ENCODE measurements at places on chromosomes 1 and 21.

GRCh38 chr21:33073636-33074035 lies 3.7 kb downstream of the OLIG1 start:
- no peak for DNase-seq

- no peak for DNase-seq
Measured at GRCh38 chr1:91876040-91876470, 9.9 kb downstream of the TGFBR3 start.

- no peak for DNase-seq
Measured at GRCh38 chr1:240962086-240962485, 350.1 kb upstream of the GREM2 start.

- DNase-seq, result no peak
Measured at GRCh38 chr1:68973459-68974244, 476.8 kb upstream of the DEPDC1 start.

GRCh38 chr1:193415256-193415655 lies 228.8 kb upstream of the B3GALT2 start:
- DNase-seq, result no peak

- DNase-seq, result no peak
Measured at GRCh38 chr1:170675865-170676264, 11.9 kb downstream of the PRRX1 start.

- DNase-seq, result no peak
Measured at GRCh38 chr1:13586001-13586400, 2.4 kb downstream of the PDPN start.

DNA sequence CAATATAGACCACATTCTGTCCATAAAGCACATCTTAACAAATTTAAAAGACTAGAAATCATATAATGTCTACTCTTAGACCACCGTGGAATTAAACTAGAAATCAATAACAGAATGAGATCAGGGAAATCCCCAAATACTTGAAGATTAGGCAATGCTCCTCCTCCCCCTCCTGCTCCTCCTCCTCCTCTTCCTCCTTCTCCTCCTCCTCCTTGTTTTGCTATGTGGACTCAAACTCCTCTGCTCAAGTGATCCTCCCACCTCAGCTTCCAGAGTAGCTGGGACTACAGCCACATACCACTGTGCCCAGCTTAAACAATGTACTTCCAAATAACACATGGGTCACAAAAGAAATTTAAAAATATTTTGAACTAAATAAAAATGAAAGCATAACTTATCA lies 134.2 kb downstream of the GRIK3 start:
- DNase-seq, result no peak

DNA sequence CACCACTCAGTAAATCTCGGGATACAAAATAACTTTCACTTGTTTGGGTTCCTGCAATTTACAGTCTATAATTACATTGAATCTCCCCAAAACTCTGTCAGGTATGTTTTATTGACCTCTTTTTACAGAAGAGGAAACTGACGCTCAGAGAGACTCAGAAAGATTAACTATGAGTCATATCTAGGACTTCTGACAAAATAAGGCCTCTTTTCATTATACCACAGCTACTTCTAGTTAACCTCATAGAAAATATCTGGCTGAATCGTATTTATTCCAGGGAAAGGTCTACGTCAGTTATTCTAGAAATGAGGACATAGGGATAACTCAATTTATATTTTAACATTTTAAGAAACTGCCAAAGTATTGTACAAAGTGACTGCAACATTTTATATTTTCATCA lies 211.1 kb upstream of the FAM78B start:
- no peak for DNase-seq

- no peak for DNase-seq
Measured at GRCh38 chr1:33634806-33635205, 162.4 kb downstream of the ZSCAN20 start.

- DNase-seq, result no peak
Measured at GRCh38 chr1:183575606-183576005, 14.7 kb downstream of the NCF2 start.

DNA sequence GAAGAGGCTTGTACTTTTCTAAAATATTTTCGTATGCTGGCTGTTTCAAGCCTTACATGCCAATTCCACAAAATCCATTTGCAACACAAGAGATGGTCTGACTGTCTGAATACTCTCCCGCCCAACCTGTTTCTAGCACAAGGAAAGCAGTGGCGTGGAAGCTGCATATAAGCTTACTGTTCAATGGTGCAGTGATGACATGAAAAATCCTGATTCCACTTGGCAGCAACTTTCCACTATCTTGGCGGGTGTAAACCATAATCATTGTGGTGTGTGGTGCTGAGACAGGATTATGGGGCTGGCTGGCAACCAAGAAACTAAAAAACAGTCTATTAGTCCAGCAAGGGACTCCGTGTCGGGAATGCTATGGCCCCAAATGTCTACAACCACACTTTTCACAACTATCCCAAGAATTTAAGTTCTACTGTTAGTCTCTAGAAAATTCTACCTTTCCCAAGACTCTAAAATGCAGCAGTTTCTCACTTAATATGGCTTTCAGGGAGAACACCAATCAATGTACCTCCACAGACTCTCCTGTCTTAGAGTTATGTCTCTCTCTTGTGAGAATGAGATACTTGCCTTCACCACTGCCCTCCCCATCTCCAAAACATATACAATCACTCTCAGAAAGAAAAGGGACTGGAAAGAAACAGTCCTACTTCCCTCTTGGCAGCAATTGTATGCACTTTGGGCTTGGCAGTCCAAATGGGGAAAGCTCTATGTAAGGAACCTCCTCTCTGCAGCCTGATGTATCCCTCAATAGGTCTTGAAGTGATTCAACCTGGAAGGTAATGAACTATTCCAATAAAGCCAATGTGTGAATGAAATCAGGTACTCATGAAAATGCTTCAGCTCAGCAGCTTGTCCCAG lies 9.5 kb downstream of the COLGALT2 start:
- no peak for DNase-seq

- DNase-seq, result no peak
Measured at GRCh38 chr1:95780836-95781235, 546.8 kb downstream of the RWDD3 start.

DNA sequence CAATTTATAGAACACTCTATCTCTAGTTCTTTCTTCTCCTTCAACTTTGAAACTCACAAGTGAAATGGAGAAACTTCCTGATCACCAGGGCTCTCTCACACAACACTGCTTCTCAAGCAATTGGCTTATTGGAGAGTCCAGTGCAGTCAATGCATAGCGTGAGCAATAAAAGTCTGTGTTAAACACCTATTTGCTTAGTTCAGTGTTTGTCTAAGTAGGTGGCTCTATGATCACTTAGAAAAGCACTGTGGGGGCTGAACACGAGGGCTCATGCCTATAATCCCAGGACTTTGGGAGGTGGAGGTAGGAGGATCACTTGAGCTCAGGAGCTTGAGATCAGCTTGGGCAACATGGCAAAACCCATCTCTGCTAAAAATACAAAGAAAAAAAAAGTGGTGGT lies 12.2 kb downstream of the CTSS start:
- no peak for DNase-seq

GRCh38 chr1:46615735-46616134 lies 876 bp downstream of the MOB3C start:
- no peak for DNase-seq

DNA sequence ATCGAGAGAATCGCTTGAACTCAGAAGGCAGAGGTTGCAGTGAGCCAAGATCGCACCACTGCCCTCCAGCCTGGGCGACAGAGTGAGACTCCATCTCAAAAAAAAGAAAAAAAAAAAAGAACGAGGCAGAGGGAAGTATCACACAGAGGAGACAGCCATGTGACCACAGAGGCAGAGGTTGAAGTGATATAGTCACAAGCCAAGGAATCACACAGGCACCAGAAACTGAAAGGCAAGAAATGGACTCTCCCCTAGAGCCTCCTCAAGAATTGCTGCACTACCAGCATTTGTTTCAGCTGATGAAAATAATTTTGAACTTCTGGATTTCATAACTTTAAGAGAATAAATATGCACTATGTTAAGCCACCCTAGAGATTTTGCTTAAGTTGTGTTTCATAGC lies 459.6 kb downstream of the PTPRC start:
- DNase-seq, result no peak

GRCh38 chr1:248821101-248821500 lies 4.6 kb downstream of the SH3BP5L start:
- DNase-seq, result no peak

Measured in stimulated activated CD8-positive, alpha-beta memory T cell treated with anti-CD3 and anti-CD28 coated beads, Interleukin-12 subunit alpha, Interleukin-12 subunit beta, amount 100 ng/mL, for 4 hours (primary cell).